ENCODE measurements at places on chromosomes 5 and 9.

- no peak for DNase-seq
Observed at GRCh38 chr5:136528481-136529030, 163.2 kb upstream of the TRPC7 start.

- peak; percentile 64 for DNase-seq
Observed at GRCh38 chr5:32443145-32443540, 1.4 kb downstream of the ZFR start.

- no peak for DNase-seq
Observed at GRCh38 chr9:110919609-110920008, 118.7 kb downstream of the LPAR1 start.

GRCh38 chr5:96691503-96692303 lies 29.5 kb downstream of the CAST start:
- DNase-seq: no peak

Measured in natural killer cell treated with Interleukin-12 subunit alpha and Interleukin-12 subunit beta and Interleukin-15 and Interleukin-18, amount 100 ng/mL, for 72 hours (primary cell).